Thyroid gland (tissue), 4 donors: ENCODE measurements at places on chromosomes 6 and 20. TPM values are rescaled to one million over a fixed set of nuclear protein-coding genes. Genes with fewer than 3 reads are reported as not detected.

DNA sequence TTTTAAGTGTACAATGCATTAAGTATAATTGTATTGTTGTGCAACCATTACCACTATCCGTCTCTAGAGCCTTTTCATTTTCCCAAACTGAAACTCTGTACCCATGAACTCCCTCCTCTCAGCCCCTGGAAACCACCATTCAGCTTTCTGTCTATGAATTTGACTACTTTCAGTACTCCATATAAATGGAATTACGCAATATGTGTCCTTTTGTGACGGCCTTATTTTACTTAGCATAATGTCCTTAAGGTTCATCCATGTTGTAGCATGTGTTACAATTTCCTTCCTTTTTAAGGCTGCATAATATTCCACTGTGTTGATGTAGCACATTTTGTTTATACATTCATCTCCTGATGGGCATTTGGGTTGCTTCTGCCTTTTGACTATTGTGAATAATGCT is 143.6 kb upstream of the KCNG1 start:
- DNase-seq = no peak

GRCh38 chr6:148021699-148022098 is 320.9 kb upstream of the SASH1 start:
- DNase-seq = no peak

DNA sequence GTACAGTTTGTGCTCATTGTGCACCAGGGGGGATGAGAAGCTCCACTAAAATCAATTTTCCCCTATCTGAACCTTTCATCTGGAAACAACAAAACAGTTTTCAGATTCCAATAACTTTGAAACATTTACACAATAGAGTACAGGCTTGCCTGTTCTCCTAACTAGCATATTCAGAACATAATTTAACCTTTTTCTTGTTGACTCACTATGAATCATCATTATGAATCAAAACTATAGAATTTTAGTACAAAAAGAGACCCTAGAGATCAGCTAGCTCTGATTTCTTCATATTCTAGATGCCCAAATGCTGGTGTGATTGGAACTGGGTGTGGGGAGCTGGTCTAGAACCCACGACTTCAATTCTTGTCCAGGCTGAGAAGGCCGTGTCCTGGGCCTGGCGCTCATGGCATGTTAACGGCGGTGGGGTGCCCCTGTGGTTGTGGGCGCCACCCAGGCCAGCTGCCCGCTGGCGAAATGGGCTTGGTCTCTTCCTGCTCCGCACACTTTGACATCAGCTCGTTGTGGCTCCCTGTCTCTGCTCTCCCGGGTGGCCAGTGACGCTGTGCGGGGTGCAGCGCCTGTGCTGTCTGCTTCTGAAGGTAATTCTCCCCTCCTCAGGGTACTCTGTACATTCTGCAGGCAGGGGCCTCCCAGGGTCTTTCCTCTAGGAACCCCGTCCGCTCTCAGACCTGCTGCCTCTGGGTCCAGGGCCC is 29.9 kb upstream of the AGPAT4 start:
- DNase-seq = no peak

The FBXO5 gene
- total RNA-seq = 7.4 TPM

The NOTCH4 gene
- total RNA-seq = 20.4 TPM

DNA sequence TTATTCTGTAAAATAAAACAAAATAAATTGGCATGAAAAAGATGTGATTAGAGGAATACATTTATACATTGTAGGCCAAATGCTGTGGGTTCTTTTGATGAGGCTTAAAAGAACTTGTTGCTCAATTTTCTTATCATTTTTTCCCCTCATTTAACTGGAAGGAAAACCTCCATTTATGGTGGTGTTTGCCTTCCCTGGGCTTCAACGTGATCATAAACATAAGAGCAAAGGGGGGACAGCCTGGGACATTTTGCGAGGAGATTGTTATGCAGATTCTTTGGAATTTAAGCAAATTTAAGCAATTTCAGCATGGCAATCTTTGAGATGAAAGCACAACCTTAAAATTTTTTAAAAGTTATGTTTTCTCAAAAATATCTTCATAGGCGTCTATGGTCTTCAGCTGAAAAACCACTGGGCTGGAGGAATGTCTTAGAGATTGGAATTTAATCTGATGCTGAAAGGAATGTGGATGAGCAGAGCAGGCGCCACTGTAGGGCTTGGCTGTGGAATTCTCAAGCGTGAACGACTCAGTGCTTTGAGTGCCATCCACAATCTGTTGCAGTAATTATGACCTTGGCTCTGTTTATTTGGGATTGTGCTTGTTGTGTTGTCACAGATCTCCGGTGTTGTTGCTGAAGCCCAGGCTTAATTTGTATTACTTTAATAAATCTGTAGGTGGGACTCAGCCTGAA is 149.4 kb upstream of the MLIP start:
- peak; percentile 73 for DNase-seq

- DNase-seq = no peak
Measured at GRCh38 chr6:164345327-164345726, 930.8 kb downstream of the QKI start.

The COL9A1 gene
- 0.33 TPM for total RNA-seq

The SLC17A3 gene
- total RNA-seq = not detected

- no peak for DNase-seq
Measured at GRCh38 chr20:33099843-33100538, 20.5 kb downstream of the BPIFB4 start.

The BMP7 gene
- total RNA-seq = 34.0 TPM

DNA sequence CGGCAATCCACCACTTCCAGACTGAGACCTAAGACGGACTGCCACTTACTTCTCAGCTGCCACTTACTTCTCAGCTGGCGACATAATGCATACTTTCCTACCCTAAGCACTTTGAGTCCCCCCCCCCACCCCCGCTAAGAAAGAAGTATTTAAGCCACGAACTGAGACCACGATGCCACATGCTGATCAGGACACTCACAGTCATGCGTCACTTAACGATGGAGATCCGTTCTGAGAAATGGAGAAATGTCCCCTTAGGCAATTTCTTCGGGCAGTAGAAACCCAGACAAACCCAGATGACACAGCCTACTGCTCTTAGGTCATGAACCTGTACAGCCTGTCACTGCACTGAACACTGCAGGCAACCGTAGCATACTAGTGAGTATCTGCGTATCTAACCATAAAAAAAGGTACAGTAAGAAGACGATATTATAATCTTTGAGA is 690 bp downstream of the IFNGR1 start:
- DNase-seq = peak; percentile 56

GRCh38 chr20:461254-462198 is 807 bp downstream of the TBC1D20 start:
- peak; percentile 65 for DNase-seq

The RPS6KA2 gene
- 72.2 TPM for total RNA-seq

DNA sequence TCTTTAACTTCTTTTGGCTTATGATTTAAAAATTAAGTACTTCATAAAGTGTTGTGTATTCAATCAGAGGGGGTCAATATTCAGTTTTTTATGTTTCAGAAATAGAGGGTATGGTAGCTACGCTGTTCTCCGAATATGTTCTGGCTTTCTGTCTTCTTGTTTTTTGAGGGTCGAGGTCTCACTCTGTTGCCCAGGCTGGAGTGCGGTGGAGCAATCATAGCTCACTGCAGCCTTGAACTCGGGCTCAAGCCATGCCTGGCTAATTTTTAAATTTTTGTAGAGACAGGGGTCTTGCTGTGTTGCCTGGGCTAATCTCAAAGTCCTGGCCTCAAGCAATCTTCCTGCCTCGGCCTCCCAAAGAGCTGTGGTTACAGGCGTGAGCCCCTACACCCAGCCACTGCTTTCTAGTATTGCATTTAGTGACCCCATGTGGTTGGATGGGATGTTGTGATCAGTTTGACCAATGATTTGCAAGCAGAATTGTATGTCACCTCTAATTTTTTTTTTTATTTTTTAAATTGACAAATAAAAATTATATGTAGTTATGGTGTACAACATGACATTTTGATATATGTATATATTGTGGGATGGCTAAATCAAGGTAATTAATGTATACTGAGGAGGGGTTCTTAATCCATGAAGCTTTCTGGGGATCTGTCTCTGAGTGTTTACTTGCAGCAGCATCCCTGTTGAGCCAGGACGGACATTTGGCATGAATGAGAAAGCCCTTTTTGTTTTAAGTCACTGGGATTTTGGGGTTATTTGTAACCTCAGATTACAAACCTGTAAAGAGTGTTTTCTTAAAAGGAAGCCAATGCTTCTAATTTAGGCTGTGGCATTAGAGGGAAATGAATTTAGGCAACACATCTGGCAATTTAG is 38.5 kb upstream of the DEK start:
- no peak for DNase-seq

DNA sequence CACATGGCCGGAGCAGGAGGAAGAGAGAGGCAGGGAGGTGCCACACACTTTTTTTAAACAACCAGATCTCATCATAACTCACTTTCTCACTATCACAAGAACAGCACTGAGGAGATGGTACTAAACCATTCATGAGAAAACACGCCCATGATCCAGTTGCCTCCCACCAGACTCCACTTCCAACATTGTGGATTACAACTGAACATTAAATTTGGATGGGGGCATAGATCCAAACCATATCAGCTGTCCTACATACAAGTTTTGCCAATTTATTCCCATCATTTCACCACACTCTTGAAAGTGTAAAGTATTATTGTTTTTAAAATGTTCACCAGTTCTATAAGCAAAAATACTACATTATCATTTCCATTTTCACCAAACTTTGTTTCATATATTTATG is 33.9 kb upstream of the VGLL2 start:
- no peak for DNase-seq

- no peak for DNase-seq
Measured at GRCh38 chr6:39061182-39061581, 12.6 kb downstream of the GLP1R start.

GRCh38 chr6:107473660-107474059 is 14.3 kb upstream of the PDSS2 start:
- no peak for DNase-seq

GRCh38 chr6:44016131-44016870 is 111.0 kb downstream of the MRPL14 start:
- DNase-seq = no peak

- DNase-seq = no peak
Measured at GRCh38 chr20:40186826-40187225, 502.2 kb downstream of the MAFB start.

- peak; percentile 99 for DNase-seq
Measured at GRCh38 chr6:36997811-36998722, 7.4 kb upstream of the FGD2 start.

GRCh38 chr6:2794171-2794730 is 29.1 kb downstream of the WRNIP1 start:
- no peak for DNase-seq

The SLC25A27 gene
- 46.7 TPM for total RNA-seq

The MDN1 gene
- 44.7 TPM for total RNA-seq

- DNase-seq = peak; percentile 38
Measured at GRCh38 chr6:145815309-145816274, 997 bp upstream of the FBXO30 start.

GRCh38 chr20:63749597-63750508 is 10.3 kb downstream of the SLC2A4RG start:
- DNase-seq = no peak

DNA sequence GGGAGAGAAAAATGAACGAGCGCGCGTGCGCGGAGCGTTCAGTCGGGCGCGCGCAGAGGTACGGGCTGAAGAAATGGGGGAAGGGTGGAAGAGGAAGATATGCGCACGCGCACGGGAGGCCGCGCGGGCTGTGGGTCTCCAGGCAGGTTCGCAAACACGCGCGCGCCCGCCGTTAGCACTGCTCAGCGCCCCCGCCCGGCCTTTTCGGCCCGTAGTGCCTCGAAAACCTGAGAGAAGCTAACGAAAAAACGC is 393 bp downstream of the BCLAF1 start:
- DNase-seq = peak; percentile 92

The OR2J3 gene
- total RNA-seq = not detected

- no peak for DNase-seq
Measured at GRCh38 chr6:37646986-37647764, 50.5 kb downstream of the MDGA1 start.

- DNase-seq = no peak
Measured at GRCh38 chr6:16320533-16321340, 82.3 kb downstream of the GMPR start.

The ENPP3 gene
- total RNA-seq = 0.29 TPM

The WFDC12 gene
- total RNA-seq = not detected

GRCh38 chr6:117326396-117326795 is 61.0 kb downstream of the VGLL2 start:
- no peak for DNase-seq

DNA sequence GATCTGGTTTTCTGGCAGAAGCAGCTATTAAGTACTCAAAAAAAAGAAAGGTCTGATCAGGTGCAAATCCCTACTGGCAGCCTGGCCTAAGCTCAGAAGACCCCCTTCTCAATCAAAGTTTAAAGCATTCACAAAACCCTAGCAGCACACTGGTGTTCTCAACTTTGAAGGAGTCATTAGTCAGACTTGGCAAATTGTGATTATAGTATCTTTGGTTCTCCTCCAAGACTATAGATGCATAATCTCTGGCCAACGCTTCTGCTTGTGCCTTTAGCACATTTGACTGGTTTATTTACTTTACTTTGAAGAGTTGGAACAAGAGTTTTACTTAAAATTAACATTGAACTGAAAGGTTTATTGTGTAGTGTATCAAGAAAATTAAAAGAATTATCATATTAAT is 248.9 kb downstream of the PTPRK start:
- DNase-seq = no peak

The GTSF1L gene
- not detected for total RNA-seq

The CYP39A1 gene
- total RNA-seq = 6.3 TPM

GRCh38 chr20:45433316-45433715 is 17.4 kb downstream of the PIGT start:
- no peak for DNase-seq

DNA sequence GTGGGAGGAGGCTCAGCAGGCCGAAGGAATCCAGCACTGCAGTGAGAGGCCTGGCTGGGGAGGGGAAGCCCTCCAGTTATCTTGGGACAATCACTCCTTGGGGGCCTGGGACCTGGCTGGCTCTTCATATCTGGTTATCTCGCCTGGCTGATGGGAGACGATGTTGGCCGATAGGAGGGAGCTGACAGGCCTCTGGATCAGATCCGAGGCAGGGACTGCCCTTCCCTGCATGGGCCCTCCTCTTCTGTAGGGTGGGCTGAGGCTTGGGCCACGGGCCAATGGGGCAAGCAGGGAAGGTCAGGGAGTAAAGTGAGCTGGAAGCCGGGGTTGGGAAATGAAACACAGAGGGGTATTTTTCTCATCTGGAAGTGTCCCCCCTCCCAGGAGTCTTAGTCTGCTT is 25.2 kb downstream of the MANBAL start:
- DNase-seq = no peak
